ENCODE measurements at places on chromosomes 1 and 21. TPM values are rescaled to one million over a fixed set of nuclear protein-coding genes. Genes with fewer than 3 reads are reported as not detected.

- peak; percentile 37 for DNase-seq
Observed at GRCh38 chr1:111441573-111442192, 7.4 kb downstream of the WDR77 start.

DNA sequence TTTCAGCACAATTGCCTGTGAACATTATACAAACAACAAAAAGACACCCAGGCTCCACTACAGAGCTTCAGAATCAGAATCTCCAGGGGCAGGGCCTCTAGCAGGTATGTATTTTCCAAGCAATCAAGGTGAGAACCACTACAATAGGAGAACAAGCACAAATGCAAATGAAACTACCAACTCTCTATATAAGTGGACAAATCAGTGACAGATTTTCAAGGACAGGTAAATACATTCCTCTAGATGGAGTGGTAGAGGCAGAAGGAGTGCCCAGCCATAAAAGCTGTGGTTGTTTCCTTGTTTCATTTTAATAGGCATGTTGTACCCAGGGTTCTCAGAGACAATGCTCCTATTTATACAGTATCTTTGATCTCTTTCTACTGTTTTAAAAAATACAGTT, 20.1 kb upstream of the CCDC17 start:
- DNase-seq: peak; percentile 4

GRCh38 chr1:44655609-44656008, 18.7 kb downstream of the TMEM53 start:
- peak; percentile 36 for DNase-seq

DNA sequence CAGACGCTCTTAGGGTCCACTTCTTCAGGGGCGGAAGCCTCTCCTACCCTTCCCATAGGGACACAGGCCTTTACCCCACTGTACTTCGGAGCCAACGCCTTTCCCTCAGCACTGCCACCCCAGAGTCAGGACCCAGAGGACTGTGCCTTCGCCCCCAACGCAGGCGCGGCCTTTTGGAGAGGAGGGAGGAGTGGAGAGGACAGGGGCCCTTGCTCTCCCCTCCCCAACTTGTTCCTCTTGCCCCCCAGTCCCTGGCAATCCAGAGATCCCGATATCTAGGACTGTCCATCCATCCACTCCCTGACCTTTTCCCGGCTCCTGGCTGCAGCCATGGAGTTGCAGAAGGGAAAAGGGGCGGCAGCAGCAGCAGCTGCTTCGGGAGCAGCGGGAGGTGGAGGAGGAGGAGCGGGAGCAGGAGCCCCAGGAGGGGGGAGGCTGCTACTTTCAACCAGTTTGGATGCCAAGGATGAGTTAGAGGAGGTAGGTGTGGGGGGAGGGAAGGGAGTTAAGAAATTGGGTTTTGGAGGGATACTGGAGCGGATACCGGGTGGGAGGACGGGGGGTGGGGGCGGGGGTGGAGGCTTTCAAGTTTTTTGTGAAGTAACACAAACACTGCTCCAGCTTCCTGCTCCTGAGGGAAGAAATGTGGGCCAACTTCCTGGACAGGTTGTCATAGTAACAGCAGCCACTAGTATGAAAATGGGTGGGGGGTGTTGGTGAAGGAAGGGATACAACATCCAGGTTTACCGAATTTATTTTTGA, 636 bp downstream of the INTS3 start:
- no peak for DNase-seq

- DNase-seq: no peak
Observed at GRCh38 chr1:150386592-150386991, 22.6 kb downstream of the RPRD2 start.

- DNase-seq: peak; percentile 26
Observed at GRCh38 chr1:12345350-12346217, 115.8 kb downstream of the VPS13D start.

GRCh38 chr1:193431265-193431977, 245.0 kb upstream of the B3GALT2 start:
- no peak for DNase-seq

DNA sequence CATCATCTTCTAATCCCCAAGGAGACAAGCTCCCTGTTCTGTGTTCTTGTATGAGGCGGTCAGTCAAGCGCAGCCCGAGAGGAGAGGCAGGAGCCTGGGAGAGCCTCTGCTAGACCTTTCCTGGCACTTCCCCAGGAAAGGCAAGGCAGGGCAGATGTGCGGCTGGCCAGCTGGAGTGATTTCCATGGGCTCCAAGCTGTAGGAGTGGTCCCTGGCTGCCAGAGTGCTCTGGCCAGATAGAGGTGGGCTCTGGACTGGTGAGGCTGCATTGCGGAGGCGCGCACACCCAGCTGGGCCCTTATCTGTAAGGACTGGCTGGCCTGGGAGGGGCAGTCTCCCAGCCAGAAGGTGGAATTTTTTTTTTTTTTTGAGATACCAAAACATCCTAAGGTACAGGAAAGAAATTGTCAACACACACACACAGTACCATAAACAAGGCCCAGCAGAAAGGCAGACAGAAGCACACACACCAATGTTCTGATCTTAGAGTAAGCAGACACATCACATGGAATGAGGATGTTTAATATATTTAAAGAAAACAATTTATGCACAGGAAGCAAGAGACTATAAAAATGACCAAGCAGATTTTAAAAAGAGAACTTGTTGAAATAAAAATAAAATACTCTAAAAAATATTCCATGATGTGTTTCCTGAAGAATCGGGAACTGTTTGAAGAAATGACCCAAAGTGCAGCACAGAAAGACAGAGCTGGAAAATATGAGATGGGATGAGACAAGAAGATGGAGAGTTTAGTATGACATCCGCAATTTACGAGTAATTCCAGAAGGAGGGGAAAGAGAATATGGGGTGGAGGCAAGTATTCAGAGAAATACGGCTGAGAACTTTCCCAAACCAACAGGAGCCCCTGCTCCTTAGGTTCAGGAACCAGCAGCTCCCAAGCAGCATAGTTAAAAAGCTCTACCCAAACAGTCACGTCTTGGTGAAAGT, 13.4 kb downstream of the IBA57 start:
- DNase-seq: no peak

GRCh38 chr21:33024201-33025103, 1.3 kb upstream of the OLIG2 start:
- no peak for DNase-seq

DNA sequence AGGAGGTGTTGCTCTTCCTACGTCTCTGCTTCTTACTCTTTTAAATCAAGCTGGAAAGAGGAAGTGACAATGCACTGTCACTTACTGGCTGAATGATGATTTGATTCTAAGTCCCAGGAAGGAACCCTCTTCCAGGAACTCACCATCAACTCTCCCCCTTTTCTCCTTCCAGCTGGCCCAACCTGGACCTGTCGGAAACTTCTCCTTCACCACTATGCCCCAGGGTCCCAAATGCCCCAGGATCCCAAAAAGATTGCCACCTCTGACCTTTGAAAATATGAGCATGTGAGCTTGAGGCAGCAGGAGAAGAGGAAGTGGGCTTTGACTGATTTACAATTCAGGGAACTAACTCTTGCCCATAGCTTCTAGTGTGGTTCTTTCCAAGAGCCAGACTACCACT, 5.3 kb upstream of the ADAMTS5 start:
- peak; percentile 13 for DNase-seq

DNA sequence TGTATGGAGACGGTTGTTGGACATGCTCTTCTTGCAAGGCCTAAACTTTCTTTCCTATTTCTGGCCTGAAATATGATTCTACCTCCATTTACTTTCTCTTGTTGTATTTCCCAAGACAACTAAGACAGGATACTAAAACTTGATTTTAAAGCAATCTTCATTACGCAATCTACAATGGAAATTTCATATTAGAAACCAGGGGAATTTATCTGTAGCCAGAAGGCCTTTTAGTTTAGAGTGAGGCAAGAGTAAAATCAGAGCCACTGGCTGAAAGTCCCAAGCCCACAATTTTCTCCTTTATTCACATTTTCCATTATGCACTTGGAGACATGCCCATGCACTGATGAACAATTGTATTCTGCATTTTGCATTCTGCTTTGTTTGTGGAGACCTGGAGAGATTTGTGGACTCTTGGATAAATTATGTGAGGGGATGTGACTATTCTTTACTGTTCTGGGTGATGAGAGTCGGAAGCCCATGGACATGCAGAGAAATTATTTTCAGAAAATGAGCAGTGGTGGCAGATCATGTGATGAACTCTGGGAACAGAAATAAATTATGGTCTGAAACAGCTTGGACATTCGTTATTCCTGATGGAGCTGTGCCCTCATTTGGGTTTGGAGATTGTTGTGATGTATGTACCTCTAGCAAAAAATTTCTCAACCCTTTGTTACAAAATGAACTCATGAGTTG, 336.8 kb downstream of the SEC16B start:
- DNase-seq: no peak

DNA sequence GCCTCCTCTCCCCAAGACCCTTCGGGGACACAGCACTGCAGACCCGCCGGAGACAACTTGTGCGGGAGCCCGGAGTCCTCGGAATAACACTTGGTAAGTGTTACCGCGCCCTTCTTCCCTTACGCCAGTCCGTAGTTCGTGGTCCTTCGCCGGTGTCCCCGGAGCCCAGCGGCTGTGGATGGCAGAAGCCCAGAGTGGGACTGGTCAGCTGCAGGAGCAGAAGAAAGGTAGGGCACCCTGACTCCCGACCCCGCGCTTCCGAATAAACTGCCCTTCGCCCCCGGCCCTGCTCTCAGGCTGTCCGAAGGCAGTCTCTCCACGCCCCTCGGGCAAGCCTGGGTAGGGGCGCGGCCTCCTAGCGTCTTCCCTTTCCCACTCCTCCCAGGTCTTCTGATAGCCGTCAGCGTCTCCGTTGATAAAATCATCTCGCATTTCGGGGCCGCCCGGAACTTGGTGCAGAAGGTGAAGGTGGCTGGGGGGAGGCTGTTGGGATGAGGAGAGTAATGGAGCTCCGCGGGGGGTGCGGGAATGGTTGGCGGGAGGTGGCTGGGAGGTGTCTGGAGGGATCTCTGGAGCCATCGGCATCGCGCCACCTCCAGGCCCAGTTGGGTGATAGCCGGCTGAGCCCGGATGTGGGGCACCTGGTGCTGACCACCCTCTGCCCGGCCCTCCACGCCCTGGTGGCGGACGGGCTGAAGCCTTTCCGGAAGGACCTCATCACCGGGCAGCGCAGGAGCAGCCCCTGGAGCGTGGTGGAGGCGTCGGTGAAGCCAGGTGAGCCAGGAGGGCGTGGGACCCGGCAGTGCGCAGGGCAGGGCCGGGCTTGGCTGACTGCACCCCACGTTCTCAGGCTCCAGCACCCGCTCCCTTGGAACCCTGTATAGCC, 4.3 kb downstream of the RUSC1 start:
- peak; percentile 10 for DNase-seq

DNA sequence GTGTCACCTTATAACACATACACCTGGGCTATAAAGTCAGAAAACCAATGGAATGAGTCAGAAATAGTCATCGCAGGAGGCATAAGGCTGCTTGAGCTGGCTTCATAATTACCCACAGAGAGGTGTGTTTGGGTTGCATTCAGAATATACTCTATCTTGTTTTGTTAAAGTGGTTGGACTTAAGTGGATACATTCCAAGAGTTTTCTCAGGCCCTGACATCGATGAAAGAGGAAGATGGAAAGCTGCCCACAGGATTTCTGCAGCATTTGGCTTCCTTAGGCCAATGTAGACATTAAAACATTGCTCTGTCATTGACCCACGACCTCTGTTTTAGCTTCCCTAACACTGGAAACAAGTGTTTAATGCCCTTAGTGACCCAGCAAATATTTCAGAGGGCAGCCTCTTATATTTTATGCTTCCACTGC, 18.6 kb upstream of the BCL10 start:
- DNase-seq: no peak

GRCh38 chr1:12195416-12195815, 28.6 kb downstream of the TNFRSF1B start:
- DNase-seq: no peak

The SELL gene
- total RNA-seq: 339 TPM

The SPRR1A gene
- not detected for total RNA-seq

The OR1C1 gene
- not detected for total RNA-seq

The NBL1 gene
- 39.3 TPM for total RNA-seq

The CFHR5 gene
- under 0.01 TPM for total RNA-seq

The FAM110D gene
- 0.81 TPM for total RNA-seq

The FCRL5 gene
- total RNA-seq: 1.1 TPM

The RC3H1 gene
- total RNA-seq: 28.0 TPM
